ENCODE measurements at places on chromosomes 5 and 9.

- no peak for DNase-seq
Observed at GRCh38 chr5:168291964-168292785, 730 bp downstream of the WWC1 start.

GRCh38 chr9:13728917-13729811, 449.7 kb upstream of the MPDZ start:
- DNase-seq, result no peak

GRCh38 chr5:367358-368130, 46.0 kb downstream of the AHRR start:
- DNase-seq, result no peak

DNA sequence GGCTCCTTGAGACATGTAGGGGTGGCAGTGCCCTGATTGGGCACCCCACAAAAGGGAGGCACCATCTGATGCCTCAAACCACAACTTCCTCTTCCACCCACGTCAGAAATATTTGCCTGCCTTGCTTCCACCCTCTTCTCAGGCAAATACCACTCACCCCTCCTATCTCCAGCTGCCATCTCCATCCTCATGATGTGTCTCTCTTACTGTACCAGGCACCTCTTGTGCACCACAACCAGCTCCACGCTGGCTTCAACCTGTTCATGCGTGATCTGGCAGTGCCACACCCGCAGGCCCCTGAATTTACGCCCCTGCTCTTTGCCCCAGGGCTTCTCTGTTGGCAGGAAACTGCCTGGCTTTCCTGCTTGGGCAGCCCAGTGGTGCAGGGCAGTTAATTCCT, 87.8 kb upstream of the HSPA9 start:
- no peak for DNase-seq

DNA sequence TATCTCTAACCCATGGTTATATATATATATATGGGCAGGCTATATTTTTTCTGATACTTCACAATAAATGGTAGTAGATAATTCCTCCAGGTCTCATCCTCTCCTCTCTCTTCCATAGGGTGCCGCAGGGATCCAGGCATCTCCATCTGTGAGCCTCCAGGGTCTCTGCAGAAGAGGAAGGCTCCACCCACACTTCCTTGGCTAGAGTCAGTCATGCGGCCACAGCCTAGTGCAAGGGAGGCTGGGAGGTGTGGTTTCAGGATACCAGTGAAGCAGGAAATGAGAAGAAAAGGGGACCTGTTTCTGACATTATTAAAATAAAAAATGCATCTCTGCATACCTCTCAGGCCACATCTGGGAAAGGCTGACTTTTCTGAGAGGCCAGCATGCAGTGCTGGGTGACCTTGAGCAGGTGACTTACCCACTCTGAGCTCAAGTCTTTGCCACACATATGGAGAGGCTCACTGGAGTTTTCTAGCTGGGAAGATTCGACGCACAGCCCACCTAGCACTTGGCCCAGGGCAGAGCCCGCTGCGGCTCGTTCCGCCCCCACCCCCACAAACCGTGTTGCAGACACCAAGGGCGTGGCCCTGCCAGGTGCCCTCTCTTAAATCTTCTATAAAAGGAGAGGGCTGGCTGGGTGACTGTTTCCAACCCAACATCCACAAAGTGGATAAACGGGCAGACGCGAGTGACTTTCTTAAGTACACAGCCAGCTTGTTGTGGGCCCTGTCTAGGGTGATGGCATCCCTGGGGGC, 47.9 kb downstream of the OLFM1 start:
- no peak for DNase-seq

GRCh38 chr5:143700994-143701393, 111.0 kb upstream of the HMHB1 start:
- DNase-seq, result no peak

- DNase-seq, result peak; percentile 58
Observed at GRCh38 chr5:59831326-59832010, 62.1 kb downstream of the PDE4D start.

DNA sequence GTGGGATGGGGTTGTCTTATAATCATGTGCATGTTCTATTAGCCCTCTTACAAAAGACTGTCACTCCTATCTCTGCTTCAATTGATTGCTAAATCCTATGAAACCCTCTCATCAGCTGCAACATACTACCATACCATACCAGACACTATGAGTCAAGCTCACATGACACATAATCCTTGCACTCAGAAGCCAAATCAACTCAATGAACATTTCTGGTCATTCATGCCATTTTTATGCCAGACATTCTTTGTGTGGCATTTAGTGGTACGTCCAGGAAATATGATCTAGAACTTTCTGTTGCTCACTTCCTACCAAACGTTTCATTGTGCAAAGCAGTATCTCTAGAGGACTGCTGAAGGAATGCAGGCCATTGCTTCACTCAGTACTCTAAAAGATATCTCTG, 159.2 kb upstream of the GNA14 start:
- DNase-seq, result no peak

DNA sequence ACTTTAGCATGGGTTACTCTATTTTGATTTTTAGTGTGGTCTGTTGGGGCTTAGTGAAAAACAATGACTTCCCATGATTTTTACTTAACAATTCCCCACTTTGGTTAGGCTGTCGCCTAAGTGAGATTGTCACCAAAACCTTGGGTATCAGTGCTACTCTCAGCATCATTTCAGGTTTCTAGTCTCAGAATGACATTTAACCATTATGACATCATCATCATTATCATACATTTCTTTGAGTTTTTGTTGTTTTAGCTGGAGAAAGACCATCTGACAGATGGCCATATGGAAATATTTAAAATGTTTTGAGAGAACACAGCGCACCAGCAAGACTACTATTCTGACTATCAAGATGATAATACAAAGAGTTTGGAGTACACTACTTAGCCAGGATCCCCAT, 551.0 kb upstream of the PTPRD start:
- no peak for DNase-seq

GRCh38 chr5:1546556-1546955, 22.8 kb upstream of the LPCAT1 start:
- no peak for DNase-seq

DNA sequence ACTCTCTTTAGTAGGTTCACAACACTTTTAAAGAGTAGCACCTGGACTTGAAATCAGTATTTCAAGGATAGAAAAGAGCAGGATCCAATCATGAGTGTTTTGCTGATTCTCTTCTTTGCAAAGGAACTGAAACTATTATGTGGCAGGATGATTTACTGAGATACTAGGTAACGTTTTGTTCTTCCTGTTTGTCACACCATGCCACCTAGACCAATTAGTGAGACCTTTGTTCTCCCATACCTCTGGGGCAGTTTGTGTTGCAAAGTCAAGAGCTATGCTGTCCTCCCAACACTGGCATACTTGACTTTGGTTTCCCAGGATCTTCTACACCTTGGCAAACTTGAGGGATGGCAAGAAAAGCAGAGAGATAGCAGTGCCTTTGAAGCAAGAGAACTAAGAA, 43.4 kb downstream of the PPP1R2B start:
- DNase-seq, result no peak

DNA sequence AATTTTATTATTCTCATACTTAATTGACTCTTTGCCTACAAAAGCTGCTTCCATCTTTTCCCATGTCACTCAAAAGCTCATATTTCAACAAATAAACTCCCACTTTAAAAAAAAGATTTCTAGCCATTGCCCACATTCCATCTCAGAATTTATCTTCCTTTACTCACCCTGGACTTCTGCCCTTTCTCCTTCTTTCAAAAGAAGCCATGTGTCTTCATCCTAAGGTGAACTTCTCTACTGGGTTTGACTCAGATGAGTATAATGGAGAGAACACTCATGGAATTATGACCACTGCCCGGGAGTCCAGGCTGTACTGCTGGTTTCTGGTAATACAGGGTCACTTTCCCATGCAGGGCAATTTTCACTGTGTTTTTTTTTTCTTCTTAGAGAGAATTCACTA, 548.5 kb upstream of the ZNF462 start:
- no peak for DNase-seq

DNA sequence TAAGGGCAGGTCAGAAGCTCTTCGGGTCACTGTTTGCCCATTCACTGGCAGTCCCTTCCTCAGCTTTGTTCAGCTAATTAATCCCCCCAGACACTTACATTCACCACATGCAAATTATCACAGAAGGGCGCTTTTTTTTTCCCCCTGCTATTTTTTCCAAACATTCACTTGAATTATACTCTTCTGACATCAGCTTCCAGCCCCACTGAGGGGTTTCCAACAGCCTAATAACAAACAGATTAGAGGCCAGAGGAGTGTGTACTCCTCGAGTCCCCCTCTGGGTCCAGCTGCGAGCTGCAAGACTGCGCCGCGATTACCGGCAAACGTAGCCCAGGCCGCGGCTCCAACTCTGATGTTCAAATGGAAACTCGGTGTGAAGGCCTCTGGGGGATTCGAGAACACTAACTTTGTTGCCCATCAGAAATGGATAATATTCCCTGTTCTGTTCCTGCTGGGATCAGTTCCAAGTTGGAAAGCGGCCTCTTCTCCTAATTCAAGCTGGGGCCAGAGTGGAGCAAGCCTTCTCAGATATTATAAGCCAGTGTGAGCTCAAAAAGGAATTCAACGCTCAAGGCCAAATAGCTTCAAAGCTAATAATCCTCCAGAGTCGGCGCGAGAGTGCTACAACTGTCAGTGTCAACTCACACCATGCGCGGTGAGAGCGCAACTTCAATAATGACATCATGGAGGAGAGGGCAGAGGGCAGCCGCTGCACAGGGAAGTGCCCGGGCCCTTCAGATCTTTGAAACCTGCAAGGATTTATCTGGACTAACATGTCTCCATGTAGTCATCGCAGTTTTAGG, 560.8 kb downstream of the BNC2 start:
- DNase-seq, result no peak

DNA sequence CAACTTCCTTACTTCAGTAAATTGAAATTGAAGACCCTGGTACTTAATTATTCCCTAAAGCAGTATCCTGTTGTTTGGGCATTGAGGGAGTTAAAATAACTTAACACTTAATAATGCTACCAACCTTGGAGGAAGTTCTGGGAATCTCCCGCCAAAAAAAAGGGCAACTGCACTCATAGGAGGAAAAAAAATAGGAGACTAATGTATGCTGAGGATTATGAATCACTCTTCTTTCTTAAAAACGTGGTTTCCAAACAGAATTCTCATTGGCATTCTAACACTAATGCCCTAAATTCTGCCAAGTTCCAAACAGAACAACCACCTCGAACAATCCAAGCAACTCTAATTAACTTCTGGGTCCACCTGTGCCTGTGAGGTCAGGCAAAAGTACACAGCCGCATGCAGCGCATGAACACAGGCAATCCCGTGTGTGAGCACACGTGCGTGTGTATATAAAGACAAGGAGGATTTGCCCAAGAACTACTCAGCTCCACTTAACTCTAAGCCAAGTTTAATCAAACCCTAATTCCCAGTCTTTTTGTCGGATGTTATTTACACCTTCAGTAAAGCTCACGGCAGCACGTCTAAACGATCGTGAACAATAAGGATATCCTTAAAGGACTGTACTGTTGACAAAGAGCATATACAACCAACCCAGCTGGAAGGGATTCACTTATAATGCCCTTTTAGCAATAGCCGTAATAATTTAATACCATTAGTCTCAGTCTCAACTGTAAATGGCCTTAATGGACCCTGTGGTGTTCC, 78.4 kb downstream of the EBF1 start:
- DNase-seq, result no peak

- DNase-seq, result no peak
Observed at GRCh38 chr9:91359734-91360470, 1.8 kb downstream of the AUH start.

GRCh38 chr5:164002214-164002613, 496.8 kb downstream of the MAT2B start:
- DNase-seq, result no peak

- no peak for DNase-seq
Observed at GRCh38 chr5:134398609-134399155, 13.0 kb downstream of the CDKN2AIPNL start.

DNA sequence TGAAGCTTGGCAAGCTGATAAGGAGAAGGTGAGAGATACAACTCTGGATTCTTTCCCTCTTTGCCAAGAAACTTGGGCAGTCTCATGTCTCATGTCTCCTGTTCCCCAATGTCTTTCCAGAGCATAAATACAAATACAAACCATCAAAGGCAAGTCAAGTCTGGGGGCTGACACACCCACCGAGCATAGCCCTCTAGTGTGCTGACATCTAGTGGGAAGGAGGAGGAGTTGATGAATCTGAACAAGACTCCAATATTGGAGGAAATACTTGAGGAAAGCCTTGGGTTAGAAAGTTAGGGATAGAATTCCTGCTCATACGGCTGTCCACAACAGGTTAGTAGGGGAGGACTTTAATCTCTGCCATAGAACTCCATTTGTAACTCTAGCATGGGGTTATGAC, 8.6 kb downstream of the MLANA start:
- DNase-seq, result no peak

- DNase-seq, result peak; percentile 55
Observed at GRCh38 chr5:20497356-20497755, 509.4 kb upstream of the CDH18 start.

- no peak for DNase-seq
Observed at GRCh38 chr5:24732184-24732583, 87.4 kb upstream of the CDH10 start.

GRCh38 chr9:133701981-133702797, 36.0 kb downstream of the SARDH start:
- no peak for DNase-seq

DNA sequence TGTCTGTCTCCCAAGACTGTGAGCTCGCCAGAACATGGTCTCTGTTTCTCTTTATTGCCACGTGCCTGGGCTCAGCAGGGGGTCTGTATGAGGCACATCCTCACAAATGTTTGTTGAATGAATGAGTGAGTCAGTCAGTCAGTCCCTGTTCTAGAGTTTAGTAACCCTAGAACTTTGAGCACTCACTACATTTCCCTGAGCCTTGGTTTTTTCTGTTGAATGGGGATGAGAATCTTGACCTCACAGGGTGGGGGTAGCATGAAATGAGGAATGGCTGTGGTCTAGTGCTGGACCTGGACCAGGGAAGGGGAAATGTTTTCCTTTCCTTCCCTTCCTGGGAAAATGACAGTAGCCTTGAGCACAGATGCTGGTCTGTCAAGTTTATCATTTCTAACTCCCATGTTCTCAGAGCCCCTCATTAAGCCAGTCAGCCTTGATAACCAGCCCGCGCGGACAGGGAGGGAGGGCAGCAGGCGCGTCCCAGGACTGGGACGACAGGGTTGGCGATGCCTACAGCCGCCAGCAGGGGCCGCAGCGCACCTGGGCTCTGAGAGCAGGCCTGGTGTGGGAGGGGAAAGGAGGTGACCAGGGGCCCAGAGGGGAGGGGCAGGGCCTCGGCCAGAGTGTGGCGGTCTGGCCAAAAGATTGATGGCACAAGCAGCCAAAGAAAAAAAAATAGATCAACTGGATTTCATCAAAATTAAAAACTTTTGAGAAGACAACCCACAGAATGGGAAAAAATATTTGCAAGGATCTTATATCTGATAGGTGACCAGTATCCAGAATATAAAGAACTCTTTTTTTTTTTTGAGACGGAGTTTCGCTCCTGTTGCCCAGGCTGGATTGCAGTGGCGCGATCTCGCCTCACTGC, 24.1 kb upstream of the WNK2 start:
- DNase-seq, result peak; percentile 79

DNA sequence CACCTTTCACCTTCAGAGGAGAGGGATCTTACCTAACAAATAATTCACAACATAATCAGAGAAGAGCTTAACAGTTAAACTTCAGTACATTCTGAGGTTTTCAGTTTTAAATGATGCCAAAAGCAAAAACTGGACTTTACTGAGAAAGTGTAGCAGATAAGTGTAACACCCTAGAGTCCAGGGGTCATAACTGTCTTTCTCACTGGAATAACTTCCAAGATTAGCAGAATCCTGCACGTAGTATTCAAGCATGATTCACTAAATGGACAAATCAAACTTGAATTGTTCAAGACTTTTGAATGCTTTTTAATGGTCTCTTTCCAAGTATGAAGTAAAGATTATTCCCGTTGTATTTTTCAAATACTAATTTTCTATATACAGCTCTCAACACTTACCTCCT, 180.1 kb upstream of the NREP start:
- no peak for DNase-seq
